ENCODE measurements at places on chromosomes 5 and 9.

GRCh38 chr9:137000177-137000930, 4.0 kb upstream of the CLIC3 start:
- DNase-seq: no peak

DNA sequence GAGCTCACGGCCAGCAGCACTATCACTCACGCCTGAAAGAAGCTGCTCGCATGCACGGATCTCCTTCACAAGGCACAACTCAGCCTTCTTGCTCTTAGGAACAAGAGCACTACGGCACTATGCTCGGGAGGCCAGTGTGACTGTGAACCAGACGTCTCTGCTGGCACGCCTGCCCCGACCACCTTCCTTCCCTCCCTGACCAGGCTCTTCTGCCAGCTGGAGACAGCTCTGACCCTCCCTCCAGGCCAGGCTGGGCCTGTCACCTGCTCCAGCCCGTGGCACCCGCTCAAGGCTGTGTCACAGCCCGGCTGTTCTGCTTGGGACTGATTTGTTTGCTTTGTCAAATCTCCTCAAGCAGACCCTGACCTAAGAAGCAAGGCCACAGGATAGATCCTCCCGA, 7.0 kb downstream of the TBC1D9B start:
- DNase-seq: no peak

- DNase-seq: no peak
Measured at GRCh38 chr9:134487066-134487710, 154.4 kb upstream of the COL5A1 start.

GRCh38 chr5:8811581-8811980, 734.3 kb downstream of the SEMA5A start:
- no peak for DNase-seq

Data from AG09319 (cell line).